ENCODE measurements at places on chromosomes 13 and 19. TPM values are rescaled to one million over a fixed set of nuclear protein-coding genes. Genes with fewer than 3 reads are reported as not detected.

The CGB2 gene
- total RNA-seq: not detected

The TLE6 gene
- total RNA-seq: 4.4 TPM

The GPC5 gene
- total RNA-seq: 2.5 TPM

The ZNF260 gene
- total RNA-seq: 13.5 TPM

The ZNF208 gene
- total RNA-seq: 11.7 TPM

The DHDH gene
- total RNA-seq: 1.1 TPM

The C5AR1 gene
- 33.3 TPM for total RNA-seq

The ZNF728 gene
- 4.0 TPM for total RNA-seq
